Effector CD4-positive, alpha-beta T cell (primary cell): ENCODE measurements at places on chromosomes 12 and 14.

- no peak for DNase-seq
Measured at GRCh38 chr12:53626702-53627169, 554 bp upstream of the ATF7 start.

GRCh38 chr12:114152890-114153289, 186.8 kb upstream of the RBM19 start:
- DNase-seq = no peak

DNA sequence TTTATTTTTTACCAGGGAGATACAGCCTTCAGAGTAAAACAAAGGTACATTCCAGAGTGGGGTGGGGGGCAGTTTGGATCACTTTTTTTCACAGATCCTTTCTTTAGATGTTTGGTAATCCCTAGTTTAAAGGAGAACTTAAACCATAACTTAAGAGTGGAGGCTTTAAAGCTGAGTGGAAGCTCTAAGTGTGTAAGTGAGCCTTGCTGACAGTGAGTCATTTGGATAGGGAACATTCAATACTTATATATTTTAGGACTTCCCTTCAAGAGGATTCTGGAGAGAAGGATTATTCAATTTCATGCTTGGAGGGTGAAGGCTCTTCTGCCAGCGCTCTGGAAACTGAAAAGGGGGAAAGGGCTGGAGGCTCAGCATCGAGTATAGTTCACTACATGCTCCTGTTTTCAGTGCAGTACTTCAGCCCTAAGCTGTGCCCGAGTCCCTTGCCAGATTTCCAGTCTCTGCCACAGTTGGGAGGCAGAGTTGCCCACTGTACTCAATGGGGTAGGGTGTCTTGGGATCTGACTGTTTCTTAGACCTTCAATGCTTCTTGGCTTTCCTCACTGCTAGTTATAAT, 8.4 kb downstream of the PRKAG1 start:
- DNase-seq = no peak

- DNase-seq = no peak
Measured at GRCh38 chr12:130920723-130921381, 32.9 kb upstream of the ADGRD1 start.

- DNase-seq = peak; percentile 25
Measured at GRCh38 chr12:67647799-67648520, 585 bp upstream of the DYRK2 start.

DNA sequence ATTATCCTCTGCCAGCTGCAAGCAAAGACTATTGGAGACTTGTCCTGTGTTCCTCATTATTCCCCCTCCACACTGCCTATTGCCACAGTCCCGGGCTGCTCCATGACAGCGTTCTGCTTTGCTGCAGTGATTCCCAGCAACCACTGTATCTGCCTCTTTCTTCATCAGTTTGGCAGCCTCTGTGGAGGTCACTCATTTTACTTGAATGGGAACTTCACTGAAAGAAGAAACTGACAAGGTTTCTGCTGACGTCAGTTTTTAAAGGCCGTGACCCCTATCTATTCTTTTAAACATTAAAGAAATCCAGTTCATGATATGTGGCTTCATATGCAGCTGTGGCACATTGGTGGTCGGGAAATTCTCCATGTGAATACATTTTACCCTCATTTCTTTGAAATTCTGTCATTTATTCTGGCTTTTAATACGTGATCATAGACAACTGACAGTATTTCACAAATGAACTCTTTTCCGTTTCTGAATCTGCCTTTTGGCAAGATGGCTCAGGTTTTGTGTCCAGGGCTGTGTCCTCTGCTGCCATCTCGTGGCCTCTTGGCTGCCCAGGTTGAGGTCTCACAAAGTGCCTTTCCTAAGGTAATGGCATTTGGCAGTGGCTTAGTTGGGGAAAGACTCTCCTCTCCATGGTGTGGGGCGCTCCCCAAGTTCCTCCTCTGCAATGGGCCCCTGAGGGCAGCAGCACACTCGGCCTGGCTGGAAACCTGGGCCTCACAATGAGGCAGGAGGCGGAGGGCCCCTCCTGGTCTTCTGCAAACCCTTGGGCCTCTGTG, 5.8 kb downstream of the TMEM253 start:
- DNase-seq = peak; percentile 71

DNA sequence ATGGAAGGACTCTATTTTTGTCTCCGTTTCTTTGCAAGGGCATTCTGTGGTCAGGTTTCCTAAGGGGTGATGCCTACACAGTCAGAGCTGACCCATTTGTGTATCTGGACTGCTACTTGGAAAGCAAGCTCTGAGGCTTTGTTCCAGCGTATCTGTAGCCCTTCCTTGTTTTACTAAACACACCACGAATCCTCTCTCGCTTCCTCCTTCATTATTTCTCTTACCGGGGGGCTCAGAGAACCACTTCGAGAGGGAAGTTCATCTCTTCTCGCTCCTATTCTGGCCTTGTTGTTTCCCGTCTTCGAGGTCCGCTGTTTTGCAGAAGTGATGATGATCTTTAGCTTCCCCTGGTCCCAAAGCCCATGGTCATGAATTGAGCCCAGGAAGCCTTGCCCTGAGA, 164.7 kb downstream of the SSPN start:
- no peak for DNase-seq

- no peak for DNase-seq
Measured at GRCh38 chr12:103538397-103538796, 42.6 kb upstream of the C12orf42 start.

DNA sequence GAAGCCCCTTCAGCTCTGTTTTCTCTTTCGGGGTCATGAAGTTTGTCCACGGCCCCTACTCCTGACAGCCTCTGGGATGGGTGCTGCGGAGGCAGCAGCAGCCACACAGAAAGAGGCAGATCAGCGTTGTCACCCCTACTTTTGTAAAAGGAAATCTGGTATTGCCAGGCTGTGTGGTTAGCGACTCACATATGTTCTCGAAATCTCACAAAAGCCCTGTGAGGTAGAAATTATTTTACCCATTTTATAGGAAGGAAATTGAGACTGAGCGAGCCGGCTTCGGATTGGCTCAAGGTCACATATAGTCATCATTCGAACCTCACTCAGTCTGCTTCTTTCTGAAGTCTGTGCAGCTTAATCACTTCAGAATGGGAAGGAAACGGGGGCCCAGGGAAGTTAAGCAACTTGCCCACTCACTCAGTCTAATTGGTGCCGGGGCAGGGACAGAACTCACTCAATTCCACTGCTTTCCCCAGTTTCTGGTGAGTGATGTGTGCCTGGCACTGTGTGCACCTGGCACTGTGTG, 1.1 kb upstream of the CKAP4 start:
- DNase-seq = peak; percentile 43

GRCh38 chr12:105348561-105348960, 18.1 kb downstream of the C12orf75 start:
- no peak for DNase-seq

GRCh38 chr12:11973396-11973795, 97.3 kb upstream of the BCL2L14 start:
- no peak for DNase-seq

DNA sequence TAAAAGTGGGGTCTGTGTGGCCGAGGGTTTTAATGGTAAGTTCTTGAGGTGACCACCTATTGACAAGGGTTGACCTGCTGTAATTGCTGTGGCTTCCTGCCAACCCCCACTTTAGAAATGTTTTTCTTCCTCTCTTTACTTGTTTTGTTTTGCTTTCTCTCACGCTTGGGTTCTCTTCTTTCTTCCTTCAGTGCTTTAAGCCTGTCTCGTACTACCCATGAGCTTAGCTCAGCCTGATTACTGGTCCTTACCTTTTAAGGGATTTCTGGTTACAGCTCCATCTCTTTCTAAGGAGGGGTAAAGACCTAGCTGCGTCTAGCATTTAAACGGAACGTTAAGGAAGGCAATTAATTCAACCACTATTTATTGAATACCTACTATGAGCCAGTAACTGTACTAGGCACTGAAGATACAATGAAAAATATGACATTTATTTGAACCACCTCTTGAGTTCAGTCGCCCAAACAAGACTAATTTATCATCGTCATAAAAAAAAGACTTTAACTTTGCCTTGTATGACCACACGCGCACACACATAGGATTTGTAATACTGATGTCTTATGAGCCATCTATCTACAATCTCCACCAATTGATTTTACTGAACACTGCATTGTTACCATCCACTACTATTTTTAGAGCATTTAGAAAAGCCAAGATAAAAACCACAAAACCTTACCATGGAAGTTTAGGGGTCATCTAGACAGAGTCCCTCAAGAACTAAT, 888 bp upstream of the PPP1R12A start:
- DNase-seq = no peak

DNA sequence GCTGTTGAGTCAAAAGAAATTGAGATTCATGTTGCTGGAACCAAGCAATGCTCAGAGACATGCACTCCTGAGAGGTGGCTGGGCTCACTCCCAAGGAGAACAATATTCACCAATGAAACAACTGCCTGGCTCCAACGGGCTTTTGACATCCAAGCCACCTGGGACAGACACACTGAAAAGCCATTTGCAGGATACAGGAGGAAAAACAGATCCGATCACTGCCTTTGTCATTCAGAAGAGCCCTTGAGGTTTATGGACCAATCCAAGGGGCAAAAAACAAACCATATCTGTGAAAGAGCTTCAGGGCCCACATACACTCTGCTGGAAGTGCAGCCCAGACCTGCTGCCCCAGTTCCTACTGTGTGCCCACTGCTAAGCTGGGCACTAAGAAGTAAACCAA, 277.5 kb downstream of the NUAK1 start:
- no peak for DNase-seq

DNA sequence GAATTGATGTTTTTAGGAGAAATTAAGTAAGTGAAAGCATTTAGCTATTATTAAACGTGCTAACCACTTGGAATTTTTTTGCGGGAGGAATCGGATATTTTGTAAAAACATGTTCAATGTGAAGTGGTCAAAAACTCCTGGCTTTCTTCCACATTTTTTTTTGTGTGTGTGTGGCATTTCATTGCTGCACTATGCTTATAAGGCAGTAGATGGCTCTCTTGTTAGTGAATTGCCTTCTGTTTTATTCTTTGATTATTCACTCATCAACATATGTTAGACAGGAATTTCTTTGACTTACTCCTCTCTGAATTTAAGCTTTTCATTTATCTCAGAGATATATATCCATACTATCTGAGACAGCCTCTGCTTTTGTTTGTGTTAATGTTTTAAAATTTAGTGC, 71.3 kb downstream of the DERA start:
- no peak for DNase-seq

DNA sequence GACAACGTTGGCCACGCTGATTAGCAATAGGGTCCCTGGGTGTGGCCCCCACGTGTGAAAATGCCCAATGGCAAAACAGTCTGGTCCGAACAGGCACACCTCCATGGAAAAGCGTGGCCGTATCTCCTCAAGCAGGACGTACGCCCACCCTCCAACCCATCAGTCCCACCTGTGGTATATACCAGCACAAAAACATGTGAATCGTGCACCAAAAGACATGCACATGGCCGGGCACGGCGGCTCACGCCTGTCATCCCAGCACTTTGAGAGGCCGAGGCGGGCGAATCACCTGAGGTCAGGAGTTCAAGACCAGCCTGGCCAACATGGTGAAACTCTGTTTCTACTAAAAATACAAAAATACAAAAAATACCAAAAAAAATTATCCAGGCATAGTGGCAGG, 14.9 kb upstream of the SFSWAP start:
- DNase-seq = no peak

- DNase-seq = no peak
Measured at GRCh38 chr12:60172266-60173211, 576.7 kb downstream of the SLC16A7 start.

GRCh38 chr14:95033682-95034632, 123.4 kb downstream of the DICER1 start:
- no peak for DNase-seq

GRCh38 chr14:23486036-23486435, 16.5 kb downstream of the NGDN start:
- no peak for DNase-seq

- DNase-seq = no peak
Measured at GRCh38 chr14:54040846-54041245, 84.2 kb upstream of the BMP4 start.

- DNase-seq = no peak
Measured at GRCh38 chr12:3974883-3975282, 101.7 kb upstream of the PARP11 start.

DNA sequence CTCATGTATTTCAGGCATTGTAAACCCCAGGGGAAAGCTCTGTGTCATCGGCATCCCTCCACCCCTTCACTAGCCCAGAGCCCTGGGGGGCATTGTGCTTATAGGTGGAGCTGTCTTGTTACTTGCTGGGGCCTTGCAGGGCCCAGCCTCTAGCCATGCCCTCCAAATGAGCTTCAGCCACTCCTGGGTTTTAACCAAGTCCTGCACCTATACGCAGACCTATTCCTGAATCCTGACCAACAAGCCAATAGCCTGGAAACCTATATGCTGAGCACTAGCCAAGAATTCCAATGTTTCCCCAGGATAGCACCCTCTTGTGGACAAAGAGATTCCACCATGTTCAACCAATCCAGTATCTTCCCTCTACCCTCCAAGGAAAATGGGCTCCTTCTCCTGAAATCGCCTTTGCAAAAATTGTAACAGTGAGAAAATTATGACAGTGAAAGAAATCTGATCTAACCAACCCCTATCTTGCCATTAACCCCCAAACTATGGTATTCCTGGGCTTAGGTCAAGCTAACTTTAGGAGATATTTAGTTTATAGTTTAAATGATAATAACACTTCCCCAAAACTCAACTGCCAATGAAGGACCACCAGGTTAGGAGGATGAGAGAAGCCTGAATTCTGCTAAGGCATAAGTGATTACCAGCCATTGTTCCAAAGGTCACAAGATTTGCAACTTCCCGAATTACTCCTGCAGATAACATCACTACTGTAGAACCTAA, 55.5 kb downstream of the TTC7B start:
- no peak for DNase-seq

DNA sequence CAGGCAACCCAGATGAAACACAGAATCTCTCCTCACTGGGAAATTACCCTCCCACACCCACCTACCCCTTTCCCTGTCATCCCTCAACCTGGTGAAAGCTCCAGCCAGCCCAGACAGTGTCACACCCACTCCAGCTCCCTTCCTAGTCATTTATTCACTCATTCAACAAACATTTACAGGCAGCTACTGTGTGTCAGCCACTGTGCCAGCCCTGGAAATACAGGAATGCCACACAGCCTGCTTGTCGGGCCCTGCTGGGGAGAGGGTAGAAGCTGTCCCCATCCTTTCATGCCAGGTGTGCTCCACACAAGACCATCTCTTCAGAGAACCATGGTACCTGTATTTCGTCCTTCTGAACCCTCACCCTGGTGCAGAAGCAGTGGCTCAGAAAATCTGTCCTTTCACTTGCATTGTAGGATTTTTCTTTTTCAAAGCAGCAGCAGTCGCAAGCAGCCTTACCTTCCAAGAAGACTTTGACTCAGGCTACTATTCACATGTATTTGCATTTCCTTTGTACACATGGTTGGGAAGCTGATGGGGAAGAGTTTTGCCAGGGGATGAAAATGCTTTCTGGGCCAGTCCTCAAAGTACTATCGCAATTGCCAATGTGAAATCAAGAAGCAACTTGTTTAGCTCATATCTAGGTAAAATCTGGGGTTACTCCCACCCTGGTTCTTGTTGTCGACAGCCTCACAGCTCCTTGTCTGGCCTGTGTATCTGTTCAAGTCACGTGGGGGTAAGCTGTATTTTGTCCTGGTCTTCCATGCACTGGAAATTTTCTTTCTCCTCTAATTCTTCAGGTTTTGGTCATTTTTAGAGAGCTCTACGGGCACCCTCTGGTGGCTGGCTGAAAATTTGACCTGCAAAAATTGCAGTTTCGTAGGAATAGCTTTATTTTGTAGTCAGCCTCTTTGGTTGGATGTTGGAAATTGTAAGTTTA, 147.4 kb upstream of the EGLN3 start:
- DNase-seq = no peak
